ENCODE measurements at places on chromosomes 5 and 9.

DNA sequence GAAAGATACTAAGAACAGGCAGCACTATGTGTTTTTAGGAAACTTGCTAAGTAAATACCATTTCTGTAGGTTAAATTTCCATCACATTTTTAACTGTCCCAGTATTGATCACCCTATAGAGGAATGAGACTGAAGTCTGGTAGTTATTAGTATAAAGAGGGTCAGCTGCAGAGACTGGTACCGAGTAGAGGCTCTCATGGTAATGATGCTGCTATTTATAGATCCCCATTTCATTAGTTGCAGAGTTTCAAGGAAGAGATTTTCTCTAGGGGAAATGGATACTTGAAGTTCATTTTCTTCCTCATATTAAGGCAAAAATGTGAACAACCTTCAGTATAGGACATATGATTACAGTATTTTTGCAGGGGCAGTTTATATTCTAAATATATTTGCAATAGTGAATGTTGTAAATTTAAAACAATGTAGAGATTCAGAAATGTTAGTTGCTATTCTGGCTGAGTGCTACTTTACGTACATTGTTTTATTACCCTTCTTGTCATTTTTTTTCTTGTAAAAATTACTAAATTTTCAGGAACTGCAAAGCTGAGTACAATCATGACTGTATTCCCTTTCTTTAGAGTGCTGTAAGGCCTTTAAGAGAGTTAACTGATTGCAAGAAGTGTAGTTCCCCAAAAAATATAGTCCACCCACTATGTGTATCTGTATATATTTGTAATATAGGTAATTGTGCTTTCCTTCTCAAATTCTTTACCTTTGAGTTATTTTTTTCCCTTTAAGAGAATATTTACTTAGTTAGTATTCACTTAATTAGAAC is 14.7 kb downstream of the PBX3 start:
- DNase-seq: no peak

DNA sequence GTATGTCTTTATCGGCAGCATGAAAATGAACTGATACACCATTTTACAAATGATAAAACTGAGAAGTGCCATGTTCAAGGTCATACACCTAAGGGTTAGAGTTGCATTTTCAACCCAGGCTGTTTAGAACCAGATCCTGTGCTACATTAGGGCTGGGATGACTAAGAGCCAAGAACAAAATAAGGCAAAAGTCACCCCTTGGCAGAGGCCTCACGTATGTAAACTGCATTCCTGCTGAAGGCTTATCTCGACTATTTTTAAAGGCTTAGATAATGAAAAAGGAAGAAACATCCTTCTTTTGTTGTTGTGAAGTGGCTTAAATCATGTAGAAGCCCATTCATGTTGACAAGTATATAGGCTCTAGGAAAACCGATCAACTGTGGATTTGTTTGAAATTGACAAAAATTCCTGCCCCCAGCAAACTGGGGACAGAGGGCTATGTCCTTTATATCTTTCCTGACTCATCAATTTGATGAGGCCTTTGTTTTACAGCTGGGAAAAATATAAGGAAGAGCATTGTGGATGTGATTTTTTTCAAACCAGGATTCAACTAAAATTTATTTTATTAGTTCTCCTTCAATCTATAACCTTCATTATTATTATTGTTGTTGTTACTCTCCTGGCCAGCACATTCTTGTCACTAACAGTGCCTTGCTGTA is 196.5 kb downstream of the SNX18 start:
- DNase-seq: no peak

DNA sequence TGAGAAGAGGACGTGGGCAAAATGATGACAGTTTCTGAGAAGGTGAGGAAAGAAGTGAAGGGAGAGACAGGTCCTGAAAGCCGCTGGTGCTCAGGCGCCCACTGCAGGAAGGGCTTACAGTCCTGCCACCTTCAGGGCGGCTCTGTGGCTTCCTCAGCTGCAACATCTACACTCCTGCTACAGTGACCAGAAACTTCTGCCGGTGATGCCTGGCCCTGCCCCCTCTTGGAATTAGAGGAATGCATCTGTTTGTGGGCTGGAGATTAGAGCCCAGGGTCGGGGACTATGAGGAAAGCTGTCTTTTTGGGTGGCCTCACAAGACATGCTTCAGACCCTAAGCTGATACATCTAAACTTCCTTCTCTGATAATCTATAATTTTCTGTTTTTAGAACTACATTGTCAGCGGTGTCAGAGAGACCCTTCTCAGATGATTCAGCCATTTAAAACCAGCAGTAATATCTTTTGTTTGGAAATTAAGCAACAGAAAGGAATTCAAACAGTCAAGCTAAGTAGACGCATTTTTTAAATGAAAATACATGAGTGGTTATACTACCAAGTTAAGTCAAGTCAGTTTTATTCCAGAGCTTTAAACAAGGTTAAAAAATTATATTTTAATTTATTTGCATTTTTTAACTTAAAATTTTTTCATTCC is 30.4 kb downstream of the PRDM6 start:
- DNase-seq: no peak

DNA sequence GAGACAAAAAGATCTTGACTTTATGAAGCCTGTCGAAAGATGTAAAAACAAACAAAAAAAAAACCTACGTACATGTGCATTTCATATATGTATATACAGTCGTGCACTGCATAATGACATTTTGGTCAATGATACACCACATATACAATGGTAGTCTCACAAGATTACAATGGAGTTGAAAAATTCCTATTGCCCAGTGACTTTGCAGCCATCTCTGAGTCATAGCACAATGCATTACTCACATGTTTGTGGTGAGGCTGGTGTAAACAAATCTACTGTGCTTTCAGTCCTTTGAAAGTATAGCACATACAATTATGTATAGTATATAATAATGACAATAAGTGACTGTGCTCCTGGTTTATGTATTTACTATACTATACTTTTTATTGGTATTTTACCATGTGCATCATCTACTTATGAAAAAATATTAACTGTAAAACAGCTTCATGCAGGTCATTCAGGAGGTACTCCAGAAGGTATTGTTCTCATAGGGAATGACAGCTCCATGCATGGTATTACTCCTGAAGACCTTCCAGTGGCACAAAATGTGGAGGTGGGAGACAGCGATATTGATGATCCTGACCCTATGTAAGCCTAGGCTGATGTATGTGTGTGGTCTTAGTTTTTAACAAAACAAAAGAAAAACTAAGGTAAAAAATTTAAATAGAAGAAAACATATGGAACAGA is 73.7 kb upstream of the FST start:
- no peak for DNase-seq

DNA sequence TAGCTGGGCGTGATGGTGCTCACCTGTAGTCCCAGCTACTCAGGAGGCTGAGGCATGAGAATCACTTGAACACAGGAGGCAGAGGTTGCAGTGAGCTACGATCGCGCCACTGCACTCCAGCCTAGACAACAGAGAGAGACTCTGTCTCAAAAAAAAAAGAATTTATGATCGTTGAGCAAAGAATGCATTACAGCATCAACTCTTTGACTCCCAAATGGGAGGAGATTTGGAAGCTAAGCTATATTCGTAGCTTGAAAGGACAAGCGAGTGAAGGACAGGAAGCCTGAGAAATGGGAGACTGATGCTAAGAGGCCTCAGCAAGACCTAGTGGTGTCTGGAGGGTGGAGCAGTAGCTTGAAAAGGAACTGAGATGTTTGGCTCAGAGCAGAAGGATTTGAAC is 10.3 kb upstream of the CCIN start:
- DNase-seq: no peak

GRCh38 chr5:163997965-163998364 is 492.5 kb downstream of the MAT2B start:
- DNase-seq: no peak

GRCh38 chr9:3946840-3947587 is 352.9 kb downstream of the GLIS3 start:
- DNase-seq: no peak

GRCh38 chr5:171771856-171772255 is 13.8 kb upstream of the SMIM23 start:
- DNase-seq: no peak

GRCh38 chr5:145739843-145740242 is 95.3 kb downstream of the PRELID2 start:
- no peak for DNase-seq

GRCh38 chr9:69443178-69443577 is 118.2 kb downstream of the ENTREP1 start:
- no peak for DNase-seq

GRCh38 chr9:87140605-87141109 is 193.4 kb upstream of the GAS1 start:
- DNase-seq: no peak

GRCh38 chr5:154117050-154117449 is 73.5 kb upstream of the GALNT10 start:
- no peak for DNase-seq

DNA sequence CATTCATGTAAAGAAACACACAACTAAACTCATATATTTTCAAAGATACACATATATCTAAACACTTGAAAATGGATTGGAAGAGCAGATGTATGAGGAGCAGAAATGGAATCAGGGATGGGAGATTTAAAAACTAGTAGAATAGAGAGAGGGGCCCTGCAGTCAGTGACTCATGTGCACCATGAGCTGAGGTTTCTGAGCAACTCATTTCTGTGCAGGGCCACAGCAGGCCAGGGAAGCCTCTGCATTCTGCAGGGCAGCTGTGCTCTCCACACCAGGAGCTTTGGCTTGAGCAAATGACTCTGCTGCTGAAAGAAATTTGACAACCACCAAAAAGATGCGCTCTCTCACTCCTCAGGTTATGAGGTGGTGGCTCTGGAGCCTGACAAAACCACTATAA is 27.1 kb downstream of the LHX6 start:
- no peak for DNase-seq

DNA sequence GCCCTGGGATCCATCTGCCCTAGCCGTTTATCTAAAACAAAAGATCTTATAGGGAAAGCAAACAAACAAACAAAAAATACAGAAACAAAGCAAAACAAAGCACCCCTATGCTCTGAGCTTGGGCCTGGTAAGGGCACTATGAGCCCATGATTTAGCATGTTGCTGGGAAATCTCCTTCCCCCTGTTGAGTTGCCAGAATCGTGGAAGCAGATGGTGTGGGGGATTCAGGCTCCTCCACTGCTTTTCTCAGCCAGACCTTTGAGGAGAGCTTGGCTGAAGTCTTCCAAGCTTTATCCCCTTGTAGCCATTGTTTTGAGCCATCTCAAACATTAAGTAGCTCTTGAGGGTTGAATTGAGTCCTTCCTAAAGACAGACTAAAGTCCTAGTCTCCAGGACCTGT is 29.9 kb downstream of the TMC1 start:
- no peak for DNase-seq
